ENCODE measurements at places on chromosomes 11 and 22.

DNA sequence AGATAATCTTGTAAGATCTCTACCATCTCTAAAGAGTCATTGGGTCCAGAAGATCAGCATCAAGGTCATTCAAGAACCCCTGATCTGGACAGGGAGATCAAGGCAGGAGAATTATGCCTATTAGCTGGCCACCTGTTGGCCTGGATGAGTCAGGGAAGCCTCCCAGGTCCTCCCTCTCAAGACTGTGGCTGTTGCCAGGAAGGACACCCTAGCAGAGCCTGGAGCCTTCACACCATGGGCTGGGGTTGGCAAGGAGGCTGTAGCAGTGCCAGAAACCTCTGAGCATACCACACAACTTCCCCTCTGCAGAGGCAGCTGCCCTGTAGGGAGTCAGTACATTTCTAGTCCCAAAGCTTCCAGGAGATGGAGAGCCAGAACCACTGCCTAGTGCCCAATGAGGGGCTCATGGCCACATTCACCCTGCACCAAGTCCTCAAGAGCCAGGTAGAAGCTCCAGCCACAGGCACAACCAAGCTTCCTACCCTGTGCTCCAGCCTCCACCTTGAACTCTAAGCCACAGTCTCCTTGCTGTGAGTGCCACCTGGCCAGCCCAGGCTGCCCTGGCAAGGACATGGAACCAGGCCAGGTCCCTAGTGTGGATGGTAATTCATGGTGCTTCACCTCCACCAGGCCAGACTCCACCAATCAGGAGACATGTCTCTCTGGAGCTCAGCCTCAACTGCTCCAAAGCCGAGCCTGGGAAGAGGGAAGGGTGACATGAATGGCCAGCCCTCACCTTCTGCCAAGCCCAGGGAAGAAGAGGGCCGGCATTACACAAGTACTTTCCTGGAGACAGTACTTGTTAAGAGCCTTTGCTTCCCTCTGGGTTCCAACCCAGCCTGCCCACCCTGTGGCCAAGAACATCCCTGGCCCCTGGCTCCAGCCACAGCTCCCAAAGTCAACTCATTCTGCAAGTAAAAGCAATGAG, 124.3 kb downstream of the BUD13 start:
- DNase-seq = no peak

DNA sequence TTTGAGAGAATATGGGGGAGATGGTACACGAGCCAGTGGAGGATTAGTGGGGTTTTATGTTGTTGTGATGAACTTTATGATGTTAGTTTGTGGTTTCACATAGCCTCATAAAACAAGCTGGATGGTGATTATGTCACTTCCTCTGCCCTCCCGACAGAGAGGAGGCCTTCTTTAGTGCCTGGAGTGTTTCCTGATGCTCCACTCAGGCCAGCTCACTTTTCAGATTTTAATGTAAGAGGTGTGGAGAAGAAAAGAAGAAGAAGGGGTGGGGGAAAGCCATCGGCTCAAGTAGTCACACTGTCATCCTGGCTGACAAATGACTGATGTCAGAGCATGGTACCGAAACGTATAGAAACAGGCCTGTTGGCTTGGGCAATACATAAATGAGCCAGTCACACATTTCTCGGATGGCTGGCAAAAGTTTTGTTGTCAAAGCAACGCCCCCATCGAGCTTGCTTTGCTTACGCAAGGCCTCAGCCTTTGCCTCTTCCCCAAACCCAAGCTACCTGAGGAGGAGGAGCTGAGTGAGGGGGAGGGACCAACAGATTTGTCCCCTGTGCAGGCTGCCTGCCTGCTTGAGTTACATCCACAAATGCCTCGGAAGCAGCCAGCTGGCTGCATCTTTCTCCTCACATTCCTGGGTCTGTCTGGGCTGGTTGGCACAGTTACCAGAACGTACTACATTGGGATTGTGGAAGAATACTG, at the start of gene HEPHL1:
Gene HEPHL1 (plus strand): TSS at position 578 of the 705 bp plus-strand sequence. CDS start 15 bp downstream, at position 593.
- DNase-seq = peak; percentile 90

DNA sequence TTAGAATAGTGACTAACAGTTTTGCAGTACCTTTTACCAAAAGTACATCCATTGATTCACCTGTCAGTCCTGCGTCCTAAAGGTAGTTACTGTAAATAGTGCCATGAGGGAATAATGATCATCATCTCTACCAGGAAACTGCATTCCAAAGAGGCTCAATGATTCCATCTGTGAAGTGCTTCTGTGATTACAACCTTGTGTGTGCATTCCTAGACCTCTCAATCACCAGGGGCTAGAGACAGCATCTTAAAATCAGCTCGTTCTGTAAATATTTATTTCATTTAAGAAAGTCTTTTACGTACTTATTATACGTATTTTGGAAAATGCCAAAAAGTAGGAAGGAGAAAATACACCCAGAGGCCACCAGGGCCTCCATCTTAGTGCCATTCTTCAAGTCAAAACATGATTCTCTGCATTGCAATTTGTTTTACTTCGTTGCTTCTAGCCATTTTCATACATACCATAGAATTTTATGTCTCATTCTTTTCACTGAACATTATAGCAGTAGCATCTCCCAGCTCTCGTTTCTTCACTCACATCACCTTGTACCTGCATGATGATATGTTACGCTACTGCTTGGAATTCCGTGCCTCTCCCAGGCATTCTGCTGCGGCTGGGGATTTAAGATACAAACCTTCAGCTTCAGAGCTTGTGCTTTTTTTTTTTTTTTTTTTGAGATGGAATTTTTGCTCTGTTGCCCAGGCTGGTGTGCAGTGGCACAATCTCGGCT, 117.0 kb downstream of the SEZ6L start:
- no peak for DNase-seq

- peak; percentile 55 for DNase-seq
These were observed 30.4 kb downstream of the CBL start for GRCh38 chr11:119236490-119236889.

DNA sequence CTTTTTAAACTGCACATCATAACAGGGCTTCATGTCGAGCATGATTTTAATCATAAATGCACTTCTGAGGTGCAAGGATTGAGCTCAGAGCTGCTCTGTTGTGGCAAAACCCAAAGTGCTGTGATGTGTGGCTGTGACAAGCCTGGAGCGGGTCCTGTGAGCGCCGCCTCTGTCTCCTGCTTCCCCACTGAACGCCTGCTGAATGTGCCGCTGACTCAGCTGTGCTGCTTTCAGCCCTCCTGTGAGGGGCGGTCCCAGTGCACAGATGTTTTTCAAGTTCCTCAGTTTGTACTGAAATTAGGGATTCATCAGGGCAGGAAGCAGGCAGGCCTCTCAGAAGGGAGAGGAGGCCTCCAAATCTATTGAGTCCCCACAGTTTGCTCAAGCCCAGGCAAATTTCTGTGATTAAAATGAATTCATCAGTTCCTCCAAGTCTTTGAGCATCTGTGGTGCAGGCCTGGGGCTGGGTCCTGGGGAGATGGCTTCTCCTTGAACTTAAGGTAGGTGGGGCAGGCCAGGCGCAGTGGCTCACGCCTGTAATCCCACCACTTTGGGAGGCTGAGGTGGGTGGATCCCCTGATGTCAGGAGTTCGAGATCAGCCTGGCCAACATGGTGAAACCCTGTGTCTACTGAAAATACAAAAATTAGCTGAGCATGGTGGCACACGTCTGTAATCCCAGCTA, 3.0 kb upstream of the GTSE1 start:
- DNase-seq = no peak

DNA sequence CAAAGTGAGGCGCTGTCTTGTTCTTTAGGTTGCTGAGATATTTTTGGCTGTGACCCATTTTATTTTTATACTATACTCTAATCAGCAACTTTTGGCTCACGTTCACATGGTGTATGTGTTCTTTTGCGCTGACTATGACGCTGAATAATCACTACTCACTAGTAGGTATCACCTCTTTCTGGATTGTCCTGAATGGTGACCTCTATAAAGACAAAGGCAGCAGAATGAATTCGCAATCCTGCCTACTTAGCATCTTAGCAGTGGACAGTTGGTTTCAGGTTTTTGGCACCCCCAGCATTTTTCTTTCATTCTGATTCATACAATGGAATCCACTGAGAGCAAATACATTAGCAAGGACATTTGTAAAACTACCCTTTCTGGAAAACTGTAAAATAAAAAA, 351.3 kb downstream of the JRKL start:
- DNase-seq = no peak

DNA sequence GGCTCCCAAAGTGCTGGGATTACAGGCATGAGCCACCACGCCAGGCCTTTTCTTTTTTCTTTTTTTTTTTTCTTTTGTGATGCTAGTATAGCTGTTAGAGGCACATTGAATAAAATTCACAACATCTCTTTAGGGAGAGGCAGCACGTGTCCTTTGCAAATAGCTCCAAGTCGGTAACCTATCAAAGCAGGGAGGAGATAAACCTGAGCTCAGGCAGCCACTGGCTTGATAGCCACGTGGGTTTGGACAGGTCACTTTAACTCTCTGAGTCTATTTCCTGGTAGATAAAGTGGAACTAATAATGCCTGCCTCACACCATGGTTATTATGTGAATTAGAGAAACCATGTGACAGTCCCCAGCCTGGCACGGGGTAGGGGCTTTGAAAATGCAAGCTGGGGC, 43.1 kb upstream of the ATXN10 start:
- no peak for DNase-seq

- DNase-seq = no peak
These were observed 45.2 kb downstream of the PPP2R1B start for GRCh38 chr11:111720801-111721494.

DNA sequence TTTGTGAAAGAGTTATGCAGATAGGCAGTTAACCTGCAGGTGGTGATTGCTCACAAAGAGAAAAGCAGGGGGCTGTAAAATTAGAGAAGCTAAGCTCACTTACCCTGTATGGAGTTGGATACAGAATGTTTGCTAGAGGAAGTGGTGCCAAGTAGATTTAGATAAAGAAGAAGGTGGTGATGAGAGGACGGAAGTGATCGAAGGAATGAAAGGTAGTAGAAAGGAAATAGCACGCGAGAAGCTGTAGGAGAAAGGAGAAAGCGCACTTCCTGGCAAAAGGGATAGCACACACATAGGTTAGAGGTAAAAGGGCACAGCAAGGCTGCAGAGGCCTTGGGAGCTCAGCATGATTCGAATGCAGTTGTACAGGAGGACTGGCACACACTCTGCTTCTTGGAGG, 87.3 kb upstream of the CTSC start:
- no peak for DNase-seq

All from bronchial epithelial cell (primary cell).